ENCODE measurements at places on chromosomes 5 and 9.
A peak's percentile ranks its signal among the peaks of the same experiment; 100 is the strongest.

- peak; percentile 77 for DNase-seq
Measured at GRCh38 chr9:131635285-131635684, 90.0 kb downstream of the PRRT1B start.

- DNase-seq = no peak
Measured at GRCh38 chr5:145969714-145970092, 33.3 kb downstream of the SH3RF2 start.

DNA sequence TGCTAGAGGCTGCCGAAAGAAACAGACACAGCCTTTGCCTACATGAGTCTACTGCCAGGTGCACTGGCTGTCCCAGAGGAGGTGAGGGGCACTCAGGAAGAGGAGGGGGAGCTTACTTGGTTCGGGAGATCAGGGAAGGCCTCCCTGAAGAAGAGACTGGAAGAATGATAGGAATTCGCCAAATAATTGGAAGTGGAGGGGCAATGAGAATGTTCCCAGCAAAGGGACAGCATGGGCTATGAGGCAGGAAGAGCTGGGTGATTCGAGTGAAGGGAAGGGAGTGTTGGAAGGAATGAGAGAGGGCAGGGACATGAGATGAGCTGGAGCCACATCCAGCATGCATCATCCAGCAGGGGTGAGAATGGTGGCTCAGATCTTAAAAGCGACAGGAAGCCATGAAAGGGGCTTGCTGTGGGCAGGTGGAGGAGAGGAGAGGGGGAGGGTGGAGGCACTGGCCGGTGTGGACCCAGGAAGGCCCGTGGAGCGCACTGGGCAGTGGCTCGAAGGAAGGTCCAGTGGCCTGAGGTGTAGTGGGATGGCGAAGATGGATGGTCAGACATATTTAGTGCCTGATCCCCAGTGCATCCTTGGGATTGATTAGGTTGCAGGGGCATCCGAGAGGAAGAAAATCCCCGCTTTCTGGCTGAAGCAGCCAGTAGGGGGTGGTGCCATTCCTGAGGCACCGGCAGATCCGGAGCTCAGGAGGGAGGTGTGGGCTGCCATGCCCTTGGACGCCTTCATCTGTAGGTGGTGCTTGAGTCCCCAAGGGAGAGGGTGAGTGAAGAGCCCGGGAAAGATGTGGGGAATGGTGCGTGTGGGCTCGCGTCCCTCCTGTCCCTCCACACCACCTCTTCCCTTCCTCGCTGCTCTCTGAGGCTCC is 53.5 kb upstream of the GARNL3 start:
- DNase-seq = no peak

GRCh38 chr5:107864793-107865192 is 194.1 kb upstream of the EFNA5 start:
- no peak for DNase-seq

GRCh38 chr9:127022913-127023660 is 99.3 kb downstream of the ANGPTL2 start:
- no peak for DNase-seq

DNA sequence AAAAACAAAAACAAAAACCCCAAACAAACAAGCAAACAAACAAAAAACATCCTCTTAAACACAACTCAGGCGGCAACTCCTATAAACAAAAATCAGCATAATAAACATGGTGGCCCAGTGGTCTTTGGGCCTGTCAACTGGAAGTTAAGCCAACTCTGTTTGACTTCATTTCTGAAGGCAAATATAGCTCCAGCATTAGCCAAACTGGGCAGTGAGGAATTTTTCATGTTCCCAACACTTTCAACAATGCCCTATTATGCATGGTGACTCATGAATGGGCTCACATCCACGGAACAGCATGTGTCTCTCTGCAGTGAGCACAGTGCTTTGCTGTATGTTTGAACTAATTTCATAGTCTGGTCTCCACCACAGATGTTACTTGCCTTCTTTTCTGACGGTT is 143.9 kb upstream of the STC2 start:
- DNase-seq = peak; percentile 100

DNA sequence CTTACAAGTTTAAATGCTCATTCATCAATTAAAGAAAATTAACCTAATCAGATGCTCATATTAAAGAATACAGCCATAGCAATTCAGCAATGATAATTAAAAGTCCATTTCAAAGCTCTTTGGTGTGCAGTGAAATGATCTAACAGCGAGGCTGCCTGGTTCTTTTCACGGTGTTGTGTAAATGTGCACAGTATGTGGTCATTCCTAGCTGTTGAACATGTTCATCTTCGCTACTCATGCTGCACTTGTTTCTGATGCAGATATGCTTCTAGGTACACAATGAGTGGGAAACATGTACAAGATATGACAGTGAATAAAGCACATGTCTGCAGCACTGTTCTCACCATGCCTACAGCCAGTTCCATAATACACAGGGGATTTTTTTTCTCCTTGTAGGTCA is 163.5 kb downstream of the NR2F1-AS1 start:
- no peak for DNase-seq

DNA sequence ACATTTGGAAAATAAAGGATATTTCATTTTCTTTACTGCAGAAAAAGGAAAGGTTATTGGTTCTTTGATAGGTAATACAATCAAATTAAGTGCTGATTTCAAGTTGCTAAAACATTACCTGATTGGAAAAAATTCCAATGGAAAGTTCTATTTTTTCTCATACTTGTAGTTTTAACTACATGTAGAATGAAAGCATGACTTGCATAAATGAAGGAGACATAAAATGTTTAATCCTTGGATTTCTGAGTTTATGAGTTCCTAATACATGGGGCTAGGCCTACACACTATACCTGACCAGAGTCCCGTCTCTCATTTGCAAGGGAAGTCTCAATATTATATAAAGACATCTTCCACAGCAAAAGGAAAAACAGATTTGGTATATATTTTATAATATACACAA is 5.2 kb upstream of the MEIKIN start:
- DNase-seq = no peak

GRCh38 chr9:127874301-127875221 is 2.9 kb downstream of the AK1 start:
- no peak for DNase-seq

GRCh38 chr5:42131081-42131480 is 206.0 kb downstream of the FBXO4 start:
- no peak for DNase-seq

DNA sequence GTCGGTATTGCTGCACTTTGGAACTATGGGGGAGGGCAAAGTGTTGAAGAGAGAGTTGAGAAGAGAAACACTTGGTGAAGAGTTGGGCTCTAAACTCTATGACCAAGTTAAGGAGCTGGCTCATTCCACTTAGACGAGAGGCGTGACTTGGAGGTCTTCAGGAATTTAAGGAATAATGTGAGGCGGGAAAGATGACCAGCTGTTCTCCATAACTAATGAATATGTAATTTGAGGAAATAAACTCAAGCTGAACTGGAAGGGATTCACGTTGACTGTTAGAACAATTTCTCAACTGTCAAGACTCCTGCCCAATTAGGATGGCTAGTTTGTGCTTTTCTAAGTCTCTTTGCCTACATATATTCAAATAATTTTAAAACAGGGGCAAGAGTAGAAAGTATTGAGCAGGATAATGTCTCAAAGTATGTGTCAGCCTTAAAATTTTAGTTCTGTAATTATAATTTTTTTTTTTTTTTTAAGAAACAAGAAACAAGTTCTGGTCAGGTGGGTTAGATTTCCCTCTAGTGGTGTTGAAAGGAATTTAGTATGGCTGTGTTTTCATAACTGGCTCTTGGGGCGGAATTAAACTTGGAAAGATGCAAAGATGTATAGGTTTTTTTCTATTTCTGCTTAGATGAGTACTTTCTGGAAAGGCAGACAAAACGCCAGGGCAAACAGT is 33.4 kb downstream of the TMEM252 start:
- peak; percentile 29 for DNase-seq

- DNase-seq = peak; percentile 91
Measured at GRCh38 chr5:172766287-172767108, 4.5 kb downstream of the DUSP1 start.

- no peak for DNase-seq
Measured at GRCh38 chr5:127400946-127401670, 110.5 kb downstream of the MEGF10 start.

DNA sequence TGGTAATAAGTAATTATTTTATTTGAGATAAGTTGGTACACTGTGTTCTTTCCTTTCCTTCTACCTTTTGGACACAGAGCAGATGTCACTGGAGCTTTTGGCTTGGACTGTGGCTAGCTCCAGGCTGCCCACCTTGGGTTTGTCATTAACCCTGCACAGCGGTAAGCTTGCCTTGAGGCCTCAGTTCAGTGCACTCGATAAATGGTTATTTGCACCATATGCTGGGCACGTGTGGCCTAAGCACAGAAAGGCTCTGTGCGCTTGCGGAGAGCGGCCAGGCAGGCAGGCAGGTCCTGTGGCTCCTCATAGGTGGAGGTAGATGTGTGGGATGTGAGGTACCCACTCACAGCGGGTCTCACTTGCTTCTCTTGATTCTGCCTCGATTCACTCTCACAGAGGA is 30.0 kb upstream of the TENT4A start:
- no peak for DNase-seq

DNA sequence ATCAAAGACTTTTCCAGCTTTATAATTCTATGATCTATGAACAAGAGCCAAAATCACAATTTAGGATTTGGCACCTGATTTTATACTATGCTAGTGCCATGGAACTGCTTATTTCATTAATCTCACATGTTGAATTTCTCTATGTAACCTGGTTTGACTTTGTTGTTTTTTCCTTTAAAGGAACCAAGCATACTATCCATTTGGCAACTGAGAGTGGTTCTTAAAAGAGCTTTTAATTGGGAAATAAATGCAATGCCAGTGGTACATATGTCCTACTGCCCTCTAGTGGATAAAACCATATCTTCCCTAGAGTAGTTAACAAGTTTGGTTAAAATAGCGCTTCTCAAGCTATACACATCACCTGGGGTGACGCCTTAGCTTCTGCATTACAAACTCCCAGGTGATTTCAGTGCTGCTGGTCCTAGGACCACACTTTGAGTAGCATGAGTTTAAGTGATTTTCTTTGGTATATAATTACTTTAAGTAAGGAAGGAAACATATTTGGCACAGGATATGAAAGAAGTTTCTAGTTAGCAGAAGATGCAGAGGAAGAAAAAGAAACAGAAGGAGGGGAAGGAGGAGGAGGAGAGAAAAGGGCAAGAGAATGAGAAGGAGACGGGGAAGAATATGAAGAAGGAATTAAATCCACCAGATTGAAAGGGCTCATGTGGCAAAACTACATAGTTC is 56.8 kb downstream of the FGF10 start:
- peak; percentile 32 for DNase-seq

- DNase-seq = no peak
Measured at GRCh38 chr5:88487066-88487465, 218.4 kb upstream of the TMEM161B start.

GRCh38 chr5:111738118-111738517 is 18.9 kb downstream of the NREP start:
- no peak for DNase-seq

GRCh38 chr5:177402271-177403043 is 2.0 kb upstream of the PFN3 start:
- DNase-seq = no peak

GRCh38 chr5:15774632-15775031 is 274.7 kb downstream of the FBXL7 start:
- DNase-seq = no peak

DNA sequence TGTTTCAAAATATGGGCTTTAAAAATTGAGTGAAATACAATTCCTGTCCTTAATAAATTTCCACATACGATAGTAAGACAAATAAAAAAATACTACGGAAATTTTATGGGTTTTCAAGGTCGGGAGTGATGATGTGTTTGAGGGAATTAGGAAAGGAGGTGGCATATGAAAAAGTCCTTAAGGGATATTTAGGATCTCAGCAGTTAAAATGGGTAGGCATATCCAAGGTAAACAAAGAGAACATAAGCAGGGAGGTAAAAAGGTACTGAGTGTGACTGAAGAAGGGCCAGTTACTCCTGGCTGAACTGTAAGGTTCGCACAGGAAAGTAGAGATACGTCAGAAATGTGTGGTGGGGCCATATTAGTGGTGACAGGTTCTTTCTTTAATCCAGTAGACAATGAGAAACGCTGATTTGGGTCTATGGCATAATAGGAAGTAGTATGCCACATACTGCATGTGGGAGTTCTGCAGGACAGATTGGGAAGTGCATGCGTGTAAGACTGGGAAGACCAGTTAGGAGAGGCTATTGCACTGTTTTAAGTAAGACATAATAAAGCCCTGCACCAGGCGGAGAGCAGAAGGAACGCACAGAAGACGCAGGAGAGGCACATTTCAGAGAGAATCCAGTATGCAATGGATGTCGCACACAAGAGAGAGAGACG is 937 bp upstream of the HMGCR start:
- DNase-seq = peak; percentile 74

- DNase-seq = no peak
Measured at GRCh38 chr5:181053488-181054121, 13.5 kb downstream of the BTNL9 start.

GRCh38 chr9:98479967-98480847 is 224.8 kb upstream of the TBC1D2 start:
- no peak for DNase-seq

DNA sequence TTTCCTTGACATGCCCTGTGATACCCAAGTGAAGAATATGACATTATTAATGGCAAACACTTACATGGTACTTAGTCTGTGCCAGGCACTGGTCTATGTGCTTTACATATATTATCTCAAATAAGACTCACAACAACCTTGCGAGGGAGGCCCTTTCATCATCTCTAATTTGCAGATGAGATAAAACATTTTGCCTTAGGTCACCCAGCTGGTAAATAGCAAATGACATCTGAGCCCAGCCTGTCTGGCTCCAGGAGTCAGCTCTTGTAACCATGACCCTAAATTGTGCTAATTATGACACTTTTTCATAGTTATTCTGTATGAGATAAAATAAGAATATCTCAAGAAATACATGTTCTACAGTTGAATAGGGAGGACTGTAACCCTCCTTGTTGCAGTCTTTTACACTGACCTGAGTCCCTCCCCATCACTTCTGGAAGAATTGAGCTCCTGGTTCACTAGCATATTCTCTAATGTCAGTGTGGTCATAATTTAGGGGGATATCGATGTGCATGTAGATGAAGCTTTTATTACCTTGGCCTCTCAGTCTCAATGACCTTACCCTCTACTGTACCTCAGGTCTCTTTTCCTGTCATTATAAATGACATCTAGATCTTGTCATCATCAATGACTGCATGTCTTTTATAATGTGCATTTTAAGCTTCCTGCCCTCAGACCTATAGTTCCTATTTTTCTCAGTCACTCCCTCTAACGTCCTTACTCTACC is 126.1 kb upstream of the HAPLN1 start:
- no peak for DNase-seq

DNA sequence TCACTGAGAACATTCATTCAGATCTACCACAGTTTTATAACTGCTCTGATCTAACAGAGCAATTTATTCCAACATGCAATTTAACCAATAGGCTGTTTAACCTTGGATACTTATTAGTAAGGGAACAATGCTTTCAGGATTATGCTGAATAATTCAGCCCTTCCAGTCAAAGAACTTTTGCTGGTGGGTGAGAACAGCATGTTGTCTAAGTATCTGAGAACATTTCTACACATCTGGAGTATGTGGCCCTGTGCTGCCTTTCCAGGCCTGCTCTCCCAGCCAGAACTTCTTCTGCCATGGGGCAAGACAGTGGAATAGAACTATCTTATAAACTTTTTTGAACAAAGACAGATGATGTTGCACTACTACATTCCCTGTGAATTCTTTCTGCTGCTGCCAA is 55.8 kb downstream of the NFIB start:
- no peak for DNase-seq

Data from pons (tissue), 1 donor.